Kidney tubule cell (primary cell): ENCODE measurements at places on chromosomes 12 and 14.

DNA sequence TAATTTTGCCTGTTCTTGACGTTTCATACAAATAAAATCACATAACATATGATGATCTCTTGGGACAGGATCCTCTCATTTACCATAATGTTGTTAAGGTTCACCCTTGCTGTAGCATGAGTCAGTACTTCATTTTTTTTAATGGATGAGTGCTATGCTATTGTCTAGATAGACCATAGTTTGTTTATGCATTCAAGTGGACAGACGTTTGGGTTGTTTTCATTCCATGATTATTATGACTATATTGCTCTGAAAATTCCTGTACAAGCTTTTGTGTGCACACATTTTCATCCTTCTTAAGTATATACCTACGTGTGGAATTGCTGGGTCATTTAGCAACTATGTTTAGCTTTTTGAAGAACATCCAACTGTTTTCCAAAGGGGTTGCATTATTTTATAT lies 325.6 kb upstream of the TMEM132C start:
- no peak for DNase-seq

GRCh38 chr14:53509276-53510244 lies 356.4 kb upstream of the DDHD1 start:
- no peak for DNase-seq

DNA sequence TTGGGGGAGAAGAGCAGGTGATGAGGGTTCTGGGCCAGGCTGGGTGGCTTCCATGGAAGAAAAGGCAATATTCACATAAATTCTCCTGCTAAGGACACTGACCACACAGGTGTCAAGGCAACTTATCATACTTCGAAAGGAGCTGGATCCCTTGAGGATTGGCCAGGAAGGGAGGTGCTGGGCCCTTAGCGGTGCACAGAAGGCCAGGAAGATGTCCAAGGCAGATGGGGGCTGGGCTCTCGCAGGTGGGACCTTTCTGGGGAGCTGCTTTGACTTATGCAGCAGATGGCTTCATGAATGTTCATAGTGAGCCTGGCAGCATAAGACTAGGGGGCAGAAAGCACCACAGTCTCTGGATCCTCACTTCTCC lies 3.9 kb downstream of the CD63 start:
- no peak for DNase-seq

DNA sequence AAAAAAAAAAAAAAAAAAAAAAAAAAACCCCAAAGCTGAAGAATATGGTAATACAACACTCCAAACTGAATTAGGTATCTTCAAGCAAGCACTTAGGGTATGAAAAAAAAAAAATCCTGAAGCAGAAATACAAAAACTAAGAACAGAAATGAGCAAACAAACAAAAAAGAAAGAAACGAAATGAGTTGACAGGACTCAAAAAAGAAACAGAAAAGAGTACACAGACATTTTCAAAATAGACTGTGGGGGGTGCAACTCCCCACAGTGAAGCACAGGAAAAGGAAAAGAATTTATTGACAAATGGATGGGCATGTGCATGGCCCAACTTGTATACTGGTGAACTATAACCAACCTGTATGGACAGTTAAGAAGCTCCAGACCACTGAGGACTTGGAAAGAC lies 24.6 kb downstream of the RPS6KA5 start:
- DNase-seq = no peak

GRCh38 chr14:72332046-72332445 lies 399.8 kb downstream of the RGS6 start:
- DNase-seq = no peak

- DNase-seq = no peak
These were observed 2.0 kb upstream of the NR4A1 start for GRCh38 chr12:52049286-52049685.

- peak; percentile 40 for DNase-seq
These were observed 117.8 kb upstream of the HIF1A start for GRCh38 chr14:61577506-61577931.

- DNase-seq = no peak
These were observed 114.8 kb upstream of the FOXN3 start for GRCh38 chr14:89531661-89532335.

DNA sequence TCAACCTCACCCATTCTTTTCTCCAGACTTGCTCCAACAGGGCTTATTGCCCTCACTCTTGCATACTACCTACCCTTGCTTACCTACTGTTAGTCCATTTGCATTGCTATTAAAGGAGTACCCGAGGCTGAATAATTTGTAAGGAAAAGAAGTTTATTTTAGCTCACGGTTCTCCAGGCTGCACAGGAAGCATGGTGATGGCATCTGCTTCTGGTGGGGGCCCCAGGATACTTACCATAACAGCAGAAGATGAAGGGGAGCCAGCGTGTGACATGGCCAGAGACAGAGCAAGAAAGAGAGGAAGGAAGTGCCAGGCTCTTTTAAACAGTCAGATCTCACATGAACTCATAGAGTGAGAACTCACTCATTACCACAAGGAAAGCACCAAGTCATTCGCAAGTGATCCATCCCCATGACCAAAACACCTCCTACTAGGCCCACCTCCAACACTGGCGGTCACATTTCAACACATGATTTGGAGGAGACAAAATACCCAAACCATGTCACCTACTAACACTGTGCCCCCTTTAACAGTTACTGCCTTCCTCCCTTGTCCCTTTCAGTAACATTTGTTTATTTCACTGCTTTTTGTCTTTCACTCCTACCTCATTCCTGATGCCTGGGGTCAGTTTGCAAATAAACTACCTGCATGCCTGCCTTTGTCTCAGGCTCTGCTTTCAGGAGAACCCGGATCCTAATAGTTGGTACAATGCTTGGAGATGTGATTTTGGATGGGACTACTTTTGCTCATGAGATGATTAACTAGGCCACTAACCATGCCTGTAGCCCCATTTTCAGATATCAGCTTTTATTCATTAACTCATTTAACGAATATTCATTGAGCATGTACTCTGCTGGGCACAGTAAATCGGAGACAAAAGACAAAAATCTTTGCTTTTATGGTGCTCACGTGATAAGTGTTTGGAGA lies 41.6 kb upstream of the CSRP2 start:
- peak; percentile 37 for DNase-seq

DNA sequence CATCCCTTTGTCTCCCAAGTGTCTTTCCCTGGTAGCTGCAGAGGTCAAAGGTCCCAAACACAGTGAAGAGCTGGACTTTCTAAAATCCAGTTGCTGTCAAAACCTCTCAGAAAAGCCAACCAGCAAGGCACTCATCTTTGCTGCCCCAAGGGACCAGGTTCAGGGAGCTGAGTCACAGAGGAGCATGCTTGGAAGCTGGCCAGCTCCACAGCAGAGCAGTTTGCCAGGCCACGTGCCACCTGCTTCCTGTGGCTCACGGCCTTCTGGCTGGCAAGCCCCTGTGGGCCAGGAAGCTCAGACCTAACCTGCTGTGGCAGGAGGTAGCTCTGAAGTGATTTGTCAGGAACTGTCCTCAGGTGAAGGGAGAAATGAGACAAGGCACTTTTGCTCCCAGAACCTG lies 3.6 kb downstream of the ISCU start:
- peak; percentile 95 for DNase-seq

DNA sequence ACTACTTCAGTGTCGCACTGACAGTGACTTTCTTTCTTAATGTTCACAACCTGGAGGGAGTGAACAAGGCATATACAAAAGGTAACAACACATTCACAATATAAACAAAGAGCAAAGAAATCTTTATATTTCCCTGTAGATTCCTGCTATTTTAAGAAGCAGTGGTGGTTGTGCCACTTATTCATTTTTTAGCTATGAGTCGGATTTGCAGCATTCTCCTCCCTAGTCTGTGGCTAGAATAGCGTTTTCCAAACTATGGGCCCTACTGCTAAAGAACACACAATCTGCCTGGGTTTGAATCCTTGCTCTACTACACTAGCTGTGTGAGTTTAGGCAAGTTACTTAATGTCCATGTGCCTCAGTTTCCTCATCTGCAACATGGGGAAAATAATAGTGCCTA lies 18.6 kb upstream of the MDM1 start:
- peak; percentile 66 for DNase-seq

- DNase-seq = no peak
These were observed 51.0 kb upstream of the PRB2 start for GRCh38 chr12:11446372-11446771.

DNA sequence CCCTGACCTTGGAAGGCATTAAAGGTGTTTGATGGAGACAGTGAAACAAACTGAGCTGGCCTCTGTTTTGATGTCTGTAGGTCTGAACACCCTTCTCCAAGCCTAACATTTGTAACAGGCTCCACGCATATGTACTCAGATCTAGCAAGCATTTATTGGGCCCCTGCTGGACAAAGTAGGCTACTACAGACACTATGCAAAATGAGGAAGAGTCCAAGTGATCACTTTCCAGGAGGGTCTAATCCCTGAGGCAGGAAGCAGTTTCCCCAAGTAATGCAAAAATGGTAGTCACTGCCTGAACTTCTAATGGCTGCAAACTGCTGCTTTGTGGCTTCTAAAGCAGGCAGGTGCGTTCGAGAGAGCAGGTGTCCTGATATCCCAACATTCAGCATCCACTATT lies 405.8 kb downstream of the MED13L start:
- DNase-seq = peak; percentile 33

DNA sequence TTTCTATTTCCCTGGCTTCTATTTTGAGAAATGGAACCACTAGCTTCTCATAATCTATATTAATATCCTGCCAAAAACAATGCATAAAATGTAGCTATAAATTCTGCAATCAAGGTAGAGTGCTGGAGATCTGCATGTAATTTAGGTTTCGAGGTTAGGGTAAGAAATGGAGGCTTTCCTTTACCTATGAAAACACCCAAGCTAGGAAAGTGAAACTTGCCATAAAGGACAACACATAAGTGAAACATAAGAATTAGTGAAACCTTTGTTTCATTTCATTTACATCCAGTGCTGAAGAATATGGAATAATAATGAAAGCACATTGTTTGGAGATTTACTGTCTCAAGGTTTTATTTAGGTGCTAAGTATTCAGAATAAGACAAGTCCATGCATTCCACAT lies 9.7 kb downstream of the CLEC2A start:
- no peak for DNase-seq

DNA sequence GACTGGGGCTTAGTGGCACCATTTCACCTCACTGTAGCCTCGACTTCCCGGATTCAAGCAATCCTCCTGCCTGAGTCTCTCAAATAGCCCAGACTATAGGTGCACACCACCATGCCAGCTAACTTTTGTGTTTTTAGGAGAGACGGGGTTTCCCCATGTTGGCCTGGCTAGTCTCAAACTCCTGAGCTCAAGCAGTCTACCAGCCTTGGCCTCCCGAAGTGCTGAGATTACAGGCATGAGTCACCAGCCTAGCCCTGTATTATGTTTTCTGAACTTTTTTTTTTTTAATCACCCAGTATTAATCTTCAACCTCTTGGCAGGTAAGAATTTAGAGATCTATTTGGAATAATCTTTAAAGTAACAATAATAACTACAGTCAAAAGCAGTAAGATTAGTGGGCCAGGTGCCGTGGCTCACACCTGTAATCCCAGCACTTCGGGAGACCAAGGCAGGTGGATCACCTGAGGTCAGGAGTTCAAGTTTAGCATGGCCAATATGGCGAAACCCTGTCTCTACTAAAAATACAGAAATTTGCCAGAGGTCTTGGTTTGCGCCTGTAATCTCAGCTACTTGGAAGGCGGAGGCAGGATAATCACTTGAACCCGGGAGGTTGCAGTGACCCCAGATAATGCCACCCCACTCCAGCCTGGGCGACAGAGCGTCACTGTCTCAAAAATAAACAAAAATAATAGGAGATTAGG lies 8.6 kb downstream of the NANOG start:
- peak; percentile 12 for DNase-seq

DNA sequence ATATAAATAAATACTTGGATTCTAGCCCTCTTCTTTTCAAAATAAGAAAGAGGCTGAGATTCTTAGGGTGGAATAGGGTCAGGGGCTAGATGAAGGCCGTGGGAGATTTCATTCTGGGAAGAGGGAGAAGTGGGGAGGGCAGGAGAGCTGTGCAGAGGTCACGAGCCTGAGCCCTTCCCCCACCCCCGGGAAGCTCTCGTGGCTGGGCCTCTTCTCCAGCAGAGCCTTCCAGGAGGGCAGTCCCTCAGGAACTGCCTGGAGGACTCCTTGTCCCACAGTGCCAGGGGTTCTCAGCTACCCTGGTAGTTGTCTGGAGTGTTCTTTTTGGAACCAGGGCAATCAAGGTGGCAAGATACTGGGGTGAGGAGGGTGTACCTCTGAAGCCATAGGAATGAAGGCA lies 94.0 kb downstream of the ESR2 start:
- DNase-seq = no peak

DNA sequence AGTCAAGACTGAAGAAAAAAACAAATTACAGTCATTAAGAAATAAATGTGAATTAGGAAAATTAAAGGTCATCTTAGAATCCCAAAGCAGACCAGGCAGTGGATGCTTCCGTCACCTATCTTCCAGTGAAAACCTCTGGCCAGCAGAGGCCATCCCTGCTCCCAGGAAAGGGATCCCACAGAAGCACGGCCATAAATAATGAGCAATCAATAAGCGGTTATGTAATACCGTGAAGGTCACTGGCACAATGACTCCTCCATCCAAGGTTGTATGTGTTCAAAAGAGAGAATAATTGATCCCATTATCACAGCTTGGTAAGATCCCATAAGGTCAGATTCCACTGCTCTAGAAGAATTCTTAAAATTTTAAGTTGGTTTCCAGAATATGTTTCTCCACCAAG lies 85.7 kb downstream of the PPP2R5E start:
- no peak for DNase-seq

DNA sequence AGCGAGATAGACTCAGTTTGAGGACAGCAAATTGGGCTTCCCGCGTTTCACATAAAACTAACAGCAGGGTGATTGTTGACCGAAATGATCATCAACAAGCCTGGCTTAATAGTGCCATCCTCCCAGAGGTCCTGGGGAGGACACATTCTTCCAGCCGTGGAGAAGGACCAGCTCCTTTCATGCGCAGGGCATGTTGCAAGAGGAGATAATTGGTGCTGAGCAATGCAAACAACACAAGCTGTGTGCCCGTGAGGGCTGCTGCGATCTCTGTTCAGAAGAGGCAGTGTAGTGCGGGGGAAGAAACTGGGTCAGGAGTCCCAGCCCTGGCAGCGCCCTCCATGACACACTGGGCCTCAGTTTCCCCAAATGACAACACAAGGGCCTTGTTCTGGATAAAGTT lies 54.3 kb downstream of the CCDC85C start:
- no peak for DNase-seq

- DNase-seq = peak; percentile 30
These were observed 31.7 kb downstream of the RASAL1 start for GRCh38 chr12:113103756-113104450.

- DNase-seq = peak; percentile 79
These were observed 40.9 kb downstream of the NT5DC3 start for GRCh38 chr12:103799857-103800771.

- DNase-seq = no peak
These were observed 6.8 kb downstream of the PPP1R36 start for GRCh38 chr14:64556526-64556925.

GRCh38 chr12:42370013-42370412 lies 44.0 kb downstream of the PPHLN1 start:
- no peak for DNase-seq
